ENCODE measurements at places on chromosomes 5 and 9.
A peak's percentile ranks its signal among the peaks of the same experiment; 100 is the strongest.

GRCh38 chr9:130701059-130702022 lies 7.8 kb downstream of the EXOSC2 start:
- DNase-seq, result peak; percentile 39

DNA sequence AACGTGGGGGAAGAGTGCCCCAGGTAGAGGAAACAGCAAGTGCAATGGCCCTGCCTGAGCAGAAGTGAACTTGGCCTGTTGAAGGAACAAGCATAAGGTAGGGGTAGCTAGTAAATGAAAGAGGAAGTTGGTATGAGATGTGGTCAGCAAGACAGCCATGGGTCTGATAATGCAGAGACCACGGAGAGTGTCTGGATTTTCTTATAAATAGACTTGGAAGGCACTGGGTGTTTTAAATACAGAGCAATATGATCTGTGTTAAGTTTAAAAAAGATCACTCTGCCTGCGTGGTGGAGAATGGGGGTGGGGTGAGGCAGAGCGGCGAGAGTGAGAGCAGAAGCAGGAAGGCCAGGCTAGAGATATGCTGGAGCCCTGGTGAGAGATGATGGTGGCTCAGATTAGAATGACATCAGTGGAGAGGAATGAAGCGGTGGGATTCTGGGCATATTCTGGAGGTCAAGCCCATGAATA lies 4.2 kb downstream of the ADAM19 start:
- DNase-seq, result no peak

DNA sequence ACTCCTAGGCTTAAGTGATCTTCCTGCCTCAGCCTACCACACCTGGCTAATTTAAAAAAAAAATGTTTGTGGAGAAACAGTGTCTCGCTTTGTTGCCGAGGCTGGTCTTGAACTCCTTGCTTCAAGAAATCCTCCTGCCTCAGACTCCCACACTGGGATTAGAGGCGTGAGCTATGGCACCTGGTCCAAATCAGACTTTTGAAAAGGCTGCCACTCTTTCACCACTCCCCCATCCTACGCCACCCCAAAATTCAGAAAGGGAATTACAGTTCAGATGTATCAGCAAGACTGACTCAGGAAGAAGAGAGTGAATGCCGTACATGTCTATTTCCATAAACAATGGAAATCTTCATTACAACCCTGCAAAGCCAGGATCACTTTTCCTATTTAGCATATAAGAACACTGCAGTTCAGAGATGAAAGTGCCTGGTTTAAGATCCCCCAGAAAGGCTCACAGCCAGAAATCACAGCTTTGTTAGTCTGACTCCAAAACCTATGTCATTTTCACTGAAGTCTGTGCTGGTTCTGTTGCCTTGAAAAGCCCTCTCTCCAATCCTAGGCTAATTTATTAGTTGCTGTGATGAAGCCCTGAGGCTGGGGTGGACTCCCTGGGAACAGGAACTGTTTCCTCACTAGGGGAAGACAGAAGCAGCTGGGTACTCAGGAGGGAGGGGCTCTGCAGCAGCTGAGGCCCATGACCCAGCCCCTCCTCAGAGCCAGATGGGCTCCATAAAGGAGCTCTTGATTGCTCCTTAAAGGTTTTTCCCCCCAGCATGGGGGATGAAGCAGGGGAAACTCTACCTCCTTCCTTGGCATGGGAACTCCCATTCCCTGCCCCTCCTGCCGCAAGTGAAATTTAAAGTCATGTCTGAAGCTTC lies 3.1 kb downstream of the FBLL1 start:
- DNase-seq, result no peak

GRCh38 chr9:6575324-6576034 lies 70.0 kb downstream of the GLDC start:
- DNase-seq, result no peak

- DNase-seq, result no peak
These were observed 240.2 kb downstream of the RFK start for GRCh38 chr9:76153902-76154629.

DNA sequence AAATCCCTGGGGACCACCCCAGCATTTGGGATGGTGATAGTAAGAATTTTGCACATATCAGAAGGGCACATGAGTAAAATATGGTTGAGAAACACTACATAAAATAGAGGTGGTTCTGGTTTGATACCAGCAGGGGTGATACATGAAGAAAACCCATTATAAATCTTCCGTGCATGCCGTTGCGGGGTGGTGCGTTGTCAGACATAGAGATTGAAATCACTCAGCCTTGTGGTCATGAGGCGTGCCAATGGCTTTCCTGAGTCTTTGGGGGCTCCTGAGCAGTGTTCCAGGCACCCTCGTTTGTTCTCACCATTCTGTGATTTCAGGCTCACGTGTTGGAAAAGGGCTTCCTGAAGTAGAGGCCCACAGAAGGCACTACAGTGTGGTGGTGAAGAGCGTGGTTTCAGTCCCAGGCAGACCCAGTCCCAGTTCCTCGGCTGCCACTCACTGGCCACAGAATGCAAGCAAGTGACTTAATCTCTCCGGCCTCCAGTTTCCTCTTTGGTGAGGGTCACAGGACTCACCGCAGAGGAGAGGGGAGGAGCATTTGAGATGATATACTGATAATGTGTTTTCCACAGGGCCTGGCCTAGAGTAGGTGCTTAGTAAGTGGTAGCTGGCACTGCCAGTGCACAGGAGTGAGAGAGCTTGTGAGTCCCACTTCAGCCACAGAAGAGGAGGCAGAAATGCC lies 20.5 kb upstream of the GLRX start:
- DNase-seq, result no peak

DNA sequence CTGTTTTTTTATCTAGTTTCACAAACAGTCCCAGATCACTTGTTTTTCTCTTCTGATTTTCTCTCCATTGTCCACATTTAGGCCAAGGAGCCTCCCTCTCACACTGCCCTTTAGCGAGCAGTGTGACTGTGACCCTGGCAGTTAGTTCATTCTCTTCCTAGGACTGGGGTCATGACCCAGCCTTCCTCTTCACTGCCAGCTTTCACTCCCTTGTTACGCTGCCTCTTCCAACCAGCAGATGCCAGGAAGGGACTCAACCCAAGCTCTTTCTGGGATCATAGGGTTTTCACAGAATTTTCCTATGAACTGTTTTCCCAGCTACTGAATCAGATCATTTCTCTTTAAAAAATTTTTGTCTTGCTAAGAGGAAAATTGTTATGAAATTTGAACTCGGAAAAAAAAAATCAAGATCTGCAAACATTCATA lies 70.9 kb downstream of the LMNB1 start:
- no peak for DNase-seq

DNA sequence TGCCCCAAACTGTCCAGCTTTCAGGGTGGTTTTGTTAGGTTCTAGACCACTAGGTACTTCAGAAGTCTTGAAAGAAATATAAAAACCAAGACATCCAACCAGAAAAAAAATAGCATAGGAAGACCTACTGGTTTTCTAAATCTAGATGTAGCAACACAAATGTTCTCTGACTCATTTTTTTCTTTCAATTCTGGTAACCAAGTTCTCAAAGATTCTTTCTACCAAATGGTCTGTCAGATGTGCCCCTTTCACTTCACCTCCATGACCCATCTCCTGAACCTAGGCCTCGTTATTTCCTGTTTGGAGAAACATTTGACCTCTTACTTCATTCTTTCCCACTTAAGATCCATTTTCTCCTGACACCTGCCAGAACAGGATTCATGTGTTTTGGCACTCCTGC lies 355.3 kb downstream of the KIAA0825 start:
- no peak for DNase-seq

- DNase-seq, result no peak
These were observed 51.4 kb upstream of the COL15A1 start for GRCh38 chr9:98892288-98892687.

GRCh38 chr9:135857371-135857786 lies 50.0 kb downstream of the CAMSAP1 start:
- no peak for DNase-seq

- DNase-seq, result no peak
These were observed 222.3 kb downstream of the FBXL7 start for GRCh38 chr5:15722305-15722704.

DNA sequence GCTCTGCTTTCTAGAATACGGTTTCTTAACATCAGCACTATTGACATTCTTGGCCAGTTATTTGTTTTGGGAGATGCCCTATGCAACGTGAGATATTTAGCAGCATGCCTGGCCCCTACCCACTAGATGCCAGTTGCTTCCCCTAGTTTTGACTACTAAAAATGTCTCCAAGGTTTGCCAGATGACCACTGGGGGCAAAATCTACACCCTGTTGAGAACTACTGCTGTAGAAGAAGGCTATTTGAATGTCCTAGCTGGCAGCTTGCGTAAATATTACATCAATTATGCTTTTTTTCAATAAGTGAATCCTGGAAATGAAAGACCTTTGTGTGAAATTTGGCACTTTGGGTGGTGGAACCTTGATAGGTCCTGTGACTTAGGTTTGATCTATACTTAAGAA lies 5.0 kb downstream of the NCBP1 start:
- no peak for DNase-seq

GRCh38 chr5:52822437-52822836 lies 34.7 kb downstream of the ITGA1 start:
- DNase-seq, result peak; percentile 65

DNA sequence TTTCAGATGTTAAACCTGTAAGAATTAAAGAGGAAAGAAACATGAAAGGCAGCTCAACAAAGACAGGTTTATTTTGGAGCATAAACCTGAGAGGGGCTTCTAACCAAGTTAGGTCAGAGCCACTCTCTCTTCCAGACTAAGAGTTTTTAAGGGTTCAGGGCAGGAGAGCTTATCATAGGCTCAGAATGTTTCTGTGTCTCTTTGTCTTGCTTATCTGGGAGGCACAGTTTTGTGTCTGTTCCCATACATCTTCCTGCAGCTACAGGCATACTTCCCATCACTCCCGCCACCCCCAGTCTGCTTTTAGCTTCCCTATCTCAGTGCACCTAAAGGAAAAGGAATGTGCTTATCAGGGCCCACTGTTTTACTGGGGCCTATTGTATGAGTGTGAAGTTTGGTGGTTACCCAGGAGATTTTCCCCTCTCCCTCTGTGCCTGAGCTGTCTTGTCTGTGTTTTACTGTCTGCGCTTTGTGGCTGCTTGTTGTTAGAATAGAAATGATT lies 21.9 kb downstream of the CD14 start:
- DNase-seq, result no peak

DNA sequence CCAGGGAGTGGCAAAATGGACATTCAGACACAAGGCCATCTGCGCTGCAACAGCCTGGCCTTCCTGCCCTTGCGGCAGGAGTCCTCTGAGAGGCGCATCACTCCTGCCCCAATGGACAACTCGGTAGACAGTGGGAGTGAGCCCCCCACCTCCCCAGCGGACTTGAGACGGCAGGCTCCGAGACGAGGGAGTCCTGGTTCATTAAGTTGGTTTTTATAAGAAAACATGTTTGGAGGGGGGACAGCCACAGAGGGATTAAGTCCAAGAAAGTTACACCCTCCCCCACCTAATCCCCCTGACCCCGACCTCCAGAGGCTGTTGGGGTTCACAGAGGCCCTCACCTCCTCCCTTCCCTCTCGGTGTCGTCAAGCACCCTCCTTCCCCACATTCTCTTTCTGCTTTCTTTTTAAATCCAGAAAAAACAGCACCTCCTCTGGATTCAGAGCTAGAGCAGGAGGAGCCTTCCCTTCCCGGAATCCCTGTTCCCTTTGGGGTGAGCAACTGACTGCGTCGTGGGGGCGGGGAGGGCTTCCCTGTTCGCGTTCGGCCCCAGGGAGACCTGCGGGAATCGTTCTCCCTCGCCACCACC lies 1.8 kb upstream of the EGR1 start:
- no peak for DNase-seq

GRCh38 chr5:17180864-17181723 lies 36.3 kb upstream of the BASP1 start:
- DNase-seq, result peak; percentile 96

GRCh38 chr5:68682400-68683160 lies 411.2 kb upstream of the SLC30A5 start:
- no peak for DNase-seq

DNA sequence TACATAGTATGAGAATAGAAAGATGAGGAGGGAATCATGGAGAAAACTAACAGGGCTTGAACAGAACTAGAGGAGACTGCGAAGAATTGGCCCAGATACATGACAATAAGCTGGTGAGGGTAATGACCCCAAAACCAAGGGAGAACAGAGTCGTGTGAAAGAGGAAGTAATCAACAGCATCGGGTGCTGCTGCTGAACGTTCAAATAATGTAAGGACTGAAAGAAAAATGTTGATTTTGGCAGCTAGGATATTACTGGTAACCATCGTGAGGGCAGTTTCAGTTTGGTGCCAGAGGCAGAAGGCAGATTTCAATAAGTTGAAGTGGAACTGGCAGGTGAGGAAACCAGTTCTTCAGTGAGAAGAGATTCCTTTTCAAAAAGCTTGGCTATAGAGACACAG lies 66.8 kb upstream of the SMC2 start:
- no peak for DNase-seq

DNA sequence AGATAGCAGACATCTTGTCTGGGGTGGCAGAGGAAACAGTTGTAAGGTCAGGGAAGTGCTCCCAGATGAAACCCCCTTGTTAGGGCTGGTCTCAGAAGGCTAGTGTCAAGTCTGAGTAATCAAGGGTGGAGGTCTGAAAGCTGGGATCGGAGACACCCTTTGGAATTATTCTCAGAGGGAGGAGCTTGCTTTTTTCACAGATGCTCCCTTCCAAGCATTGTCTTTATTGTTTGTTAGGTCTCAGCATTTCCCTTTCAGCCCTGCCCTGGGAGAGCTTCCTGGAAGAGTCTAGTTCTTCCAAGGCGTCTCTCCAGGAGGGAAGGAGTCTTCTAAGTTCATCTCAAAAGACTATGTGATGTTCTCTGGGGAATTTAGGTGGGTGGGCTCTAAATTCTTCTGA lies 3.2 kb downstream of the TEK start:
- DNase-seq, result no peak

- DNase-seq, result no peak
These were observed 56.4 kb downstream of the GCNT4 start for GRCh38 chr5:74995926-74996325.

DNA sequence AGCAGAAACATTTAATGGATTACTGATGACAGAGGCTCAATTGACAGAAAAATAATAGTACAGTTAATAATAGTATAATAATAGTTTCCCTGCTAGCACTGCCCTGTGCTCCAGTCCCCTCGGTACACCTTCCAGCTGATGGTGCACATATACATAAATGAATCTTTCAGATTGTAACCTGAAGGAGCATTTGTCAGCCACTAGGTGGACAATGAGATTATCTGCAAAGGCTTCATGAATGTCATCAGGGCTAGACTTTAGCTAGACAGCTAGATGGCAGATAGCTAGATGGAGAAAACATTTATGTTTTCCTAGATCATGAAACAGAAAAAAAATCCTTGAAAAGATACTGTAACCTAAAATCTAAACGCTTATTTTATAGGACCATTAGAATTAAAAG lies 304.4 kb upstream of the SMC2 start:
- DNase-seq, result no peak

GRCh38 chr9:7033076-7034045 lies 275.6 kb downstream of the KDM4C start:
- no peak for DNase-seq

GRCh38 chr5:137398154-137398553 lies 101.0 kb downstream of the SPOCK1 start:
- DNase-seq, result no peak

DNA sequence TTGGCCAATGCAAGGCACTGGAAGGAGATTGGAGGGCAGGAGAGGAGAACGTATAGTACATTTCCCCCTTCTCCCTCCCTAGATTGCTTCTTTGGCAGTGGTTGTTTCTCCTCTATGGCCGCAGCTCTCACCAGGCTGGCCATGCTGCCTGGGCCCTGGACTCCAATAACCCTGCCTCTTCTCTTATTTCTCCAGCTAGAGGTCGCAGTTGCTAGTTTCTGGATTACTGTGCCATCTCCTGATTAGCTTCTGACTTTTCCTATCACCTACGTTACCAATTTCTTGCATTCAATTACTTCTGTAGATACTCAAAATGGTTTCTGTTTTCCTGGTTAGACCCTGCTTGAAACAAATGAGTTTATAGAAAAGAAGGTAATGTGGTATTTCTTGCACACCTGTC lies 2.4 kb upstream of the MACIR start:
- DNase-seq, result no peak
